RWPE1 (cell line): ENCODE measurements at places on chromosomes 7 and 10.

GRCh38 chr7:139118805-139119485, 9.4 kb upstream of the ZC3HAV1 start:
- no peak for DNase-seq

- no peak for DNase-seq
Measured at GRCh38 chr10:49309691-49310411, 10.9 kb downstream of the C10orf71 start.

DNA sequence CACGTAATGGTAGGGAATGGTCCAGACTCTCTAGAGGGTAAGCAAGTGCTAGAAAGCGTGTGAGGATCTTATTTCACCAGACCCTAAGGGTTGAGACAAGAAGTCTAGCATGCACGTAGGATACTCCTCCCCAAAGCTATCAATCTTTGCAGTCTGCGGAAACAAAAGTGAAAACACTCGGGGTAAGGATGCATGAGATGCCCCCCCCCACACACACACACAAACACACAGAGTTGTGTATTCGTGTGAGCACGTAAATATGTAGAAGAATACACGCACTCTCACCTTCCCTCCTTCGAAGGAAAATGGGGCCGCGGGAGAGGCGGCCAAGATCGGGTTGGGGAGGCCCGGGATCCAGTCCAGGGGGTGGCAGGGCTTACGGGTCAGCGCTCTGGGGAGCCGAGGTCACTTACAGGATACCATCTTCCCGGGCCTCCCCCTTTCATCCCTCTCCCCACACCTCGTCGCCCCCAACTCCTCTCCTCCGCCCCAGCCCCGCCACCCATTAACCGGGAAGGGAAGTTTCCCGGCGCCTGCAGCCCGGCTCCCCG, 455 bp downstream of the CUL2 start:
- peak; percentile 33 for DNase-seq

DNA sequence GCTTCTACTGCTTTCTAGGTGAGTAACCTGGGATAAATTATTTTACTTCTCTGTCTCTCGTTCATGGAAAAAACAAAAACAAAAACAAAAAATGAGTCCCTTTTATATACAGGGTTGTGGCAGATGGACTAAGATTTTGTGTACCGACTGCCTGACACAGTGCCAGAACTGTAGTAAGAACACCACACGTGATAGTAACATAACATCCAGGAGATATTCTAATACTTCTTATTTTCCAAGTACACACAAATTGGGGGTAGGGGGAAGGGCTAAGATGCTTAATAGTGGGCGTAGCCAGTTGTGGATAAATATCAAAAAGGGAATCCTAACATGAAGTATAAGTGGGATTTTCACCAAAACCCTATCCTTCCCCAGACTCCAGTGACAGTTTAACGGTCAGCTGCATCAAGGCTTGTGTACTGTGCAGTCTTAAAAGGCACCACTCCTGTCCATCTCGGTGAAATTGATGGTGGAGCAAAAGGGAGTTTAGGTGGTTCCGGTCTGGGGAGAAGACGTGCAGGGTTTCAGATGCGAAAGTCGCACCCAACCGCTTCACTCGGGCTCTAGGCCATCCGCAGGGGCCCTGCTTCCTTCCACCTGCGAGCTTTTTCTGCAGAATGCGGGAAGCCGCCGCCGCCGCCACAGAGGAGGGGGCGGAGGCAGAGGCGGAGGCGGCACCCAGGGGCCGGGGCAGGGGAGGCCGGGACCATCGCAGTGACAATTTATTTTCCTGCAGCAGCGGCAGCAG, at the start of gene STAMBPL1:
TSS of gene STAMBPL1 (plus strand) at position 712 of the 748 bp plus-strand sequence. CDS start 21,464 bp downstream, outside the sequence.
- DNase-seq, result peak; percentile 51

GRCh38 chr7:87600130-87601124, at the start of gene ABCB1:
Gene ABCB1, minus strand, starts transcription at chr7:87600884. Its CDS starts 700 bp downstream, at chr7:87600184.
- DNase-seq, result no peak

GRCh38 chr7:92987095-92987494, 130.7 kb downstream of the SAMD9 start:
- DNase-seq, result no peak

DNA sequence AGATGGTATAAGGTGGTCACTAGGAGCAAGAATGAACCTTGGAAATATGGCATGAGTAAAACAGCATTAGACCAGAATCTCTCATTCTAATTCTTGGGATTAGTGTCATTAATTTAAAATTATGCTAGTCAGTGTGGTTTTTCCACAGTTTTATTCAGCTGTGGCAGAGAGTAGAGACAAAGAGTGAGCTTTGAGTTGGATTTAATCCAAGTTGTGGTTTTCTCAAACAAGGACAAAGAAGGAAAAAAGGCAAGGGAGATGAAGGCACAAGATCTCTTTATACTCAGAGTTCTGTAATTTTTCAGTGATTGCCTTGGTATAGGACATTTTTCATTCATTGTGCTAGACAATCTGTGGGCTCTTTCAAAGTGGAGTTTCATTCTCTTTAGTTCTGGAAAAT, 28.2 kb upstream of the AKAP9 start:
- no peak for DNase-seq

DNA sequence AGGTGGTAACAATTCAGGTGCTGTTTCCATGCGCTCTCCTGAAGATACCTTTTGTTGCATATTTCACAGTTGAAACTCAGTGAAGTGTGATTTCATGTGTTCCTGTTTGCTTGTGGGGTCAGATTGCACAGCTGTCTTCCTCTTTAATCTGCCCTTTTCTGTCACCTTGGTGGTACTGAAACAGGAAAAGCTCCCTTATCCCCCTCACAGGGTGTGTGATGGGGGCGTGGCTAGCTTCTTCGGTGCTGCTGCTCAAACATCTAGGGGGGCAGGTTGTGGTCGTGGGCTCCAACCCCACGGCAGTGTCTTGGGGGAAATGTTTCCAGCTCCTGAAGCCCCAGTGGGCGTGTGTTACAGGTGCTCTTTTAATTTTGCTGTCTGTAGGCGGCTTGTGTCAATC, 107.4 kb upstream of the KLF14 start:
- DNase-seq, result no peak

DNA sequence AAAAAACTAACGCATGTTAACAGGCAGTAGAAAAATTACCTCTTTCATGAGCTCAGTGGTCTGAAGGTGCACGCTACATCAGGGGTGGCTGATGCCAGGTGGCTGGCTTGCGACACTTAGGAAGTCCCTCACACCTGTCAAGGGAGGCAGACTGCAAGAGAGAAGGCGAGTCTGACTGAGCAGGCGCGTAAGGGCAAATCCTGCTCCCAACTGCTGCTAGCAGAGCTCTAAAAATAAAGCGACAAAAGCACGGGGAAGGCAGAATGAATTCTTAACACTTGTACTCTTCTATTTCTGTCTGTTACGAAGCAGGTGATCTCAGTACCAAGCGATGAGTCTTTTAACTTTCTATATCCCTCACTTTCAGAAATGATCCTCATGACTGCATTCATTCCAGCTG, 33.1 kb downstream of the CACNA2D1 start:
- no peak for DNase-seq

GRCh38 chr7:21426286-21427181, 1.3 kb upstream of the SP4 start:
- no peak for DNase-seq

- DNase-seq, result peak; percentile 50
Measured at GRCh38 chr7:5702876-5703571, 78.4 kb downstream of the RNF216 start.

DNA sequence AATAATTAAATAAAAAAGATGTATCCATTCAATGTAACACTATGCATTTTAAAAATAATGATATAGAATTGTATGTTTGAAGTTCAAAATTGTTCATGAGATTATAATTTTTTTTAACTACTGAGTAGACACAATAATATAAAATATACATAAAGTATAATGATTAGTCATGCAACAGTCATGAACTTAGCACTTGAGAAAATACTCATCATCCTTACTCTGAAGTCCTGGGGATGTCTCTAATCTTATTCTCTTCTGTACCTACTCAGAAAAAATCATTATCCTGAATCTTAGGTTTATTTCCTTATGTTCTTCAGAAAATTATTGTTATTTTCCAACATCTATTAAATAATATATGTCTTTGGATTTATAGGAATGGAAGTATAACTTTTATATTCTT, 26.4 kb upstream of the IKZF1 start:
- no peak for DNase-seq

DNA sequence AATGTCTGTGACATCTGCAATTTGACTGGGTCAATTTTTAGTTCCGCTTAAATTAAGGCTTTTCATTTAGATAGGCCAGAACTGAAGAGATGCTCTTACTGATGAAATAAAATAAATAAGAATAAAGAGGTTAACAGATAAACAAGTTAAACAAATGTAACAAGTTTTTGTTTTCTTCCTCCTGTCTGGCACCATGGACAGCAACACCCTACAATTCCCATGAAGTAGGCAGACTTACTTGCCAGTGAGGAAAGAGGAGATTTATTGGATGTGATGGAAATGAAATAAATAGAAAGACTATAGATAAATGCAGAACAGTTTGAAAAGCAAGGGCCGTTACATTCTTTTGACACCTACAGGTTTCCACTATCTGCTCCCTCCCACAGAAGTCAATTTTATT, 118.5 kb downstream of the AMPH start:
- DNase-seq, result no peak

GRCh38 chr10:32459051-32459698, 13.2 kb downstream of the CCDC7 start:
- no peak for DNase-seq

- DNase-seq, result no peak
Measured at GRCh38 chr10:62638062-62638477, 166.4 kb upstream of the ADO start.

- no peak for DNase-seq
Measured at GRCh38 chr10:59831658-59832503, 74.5 kb downstream of the CCDC6 start.
